ENCODE measurements at places on chromosomes 13 and 19.
A peak's percentile ranks its signal among the peaks of the same experiment; 100 is the strongest.

- no peak for DNase-seq
- no peak overlapping the region for H3K4me3 ChIP-seq
- H3K27me3 ChIP-seq = peaks cover under 1% of the 10 kb centered on the region
- no peak overlapping the region for H3K27ac ChIP-seq
Observed at GRCh38 chr13:84896128-84896527, 903.1 kb downstream of the SLITRK6 start.

DNA sequence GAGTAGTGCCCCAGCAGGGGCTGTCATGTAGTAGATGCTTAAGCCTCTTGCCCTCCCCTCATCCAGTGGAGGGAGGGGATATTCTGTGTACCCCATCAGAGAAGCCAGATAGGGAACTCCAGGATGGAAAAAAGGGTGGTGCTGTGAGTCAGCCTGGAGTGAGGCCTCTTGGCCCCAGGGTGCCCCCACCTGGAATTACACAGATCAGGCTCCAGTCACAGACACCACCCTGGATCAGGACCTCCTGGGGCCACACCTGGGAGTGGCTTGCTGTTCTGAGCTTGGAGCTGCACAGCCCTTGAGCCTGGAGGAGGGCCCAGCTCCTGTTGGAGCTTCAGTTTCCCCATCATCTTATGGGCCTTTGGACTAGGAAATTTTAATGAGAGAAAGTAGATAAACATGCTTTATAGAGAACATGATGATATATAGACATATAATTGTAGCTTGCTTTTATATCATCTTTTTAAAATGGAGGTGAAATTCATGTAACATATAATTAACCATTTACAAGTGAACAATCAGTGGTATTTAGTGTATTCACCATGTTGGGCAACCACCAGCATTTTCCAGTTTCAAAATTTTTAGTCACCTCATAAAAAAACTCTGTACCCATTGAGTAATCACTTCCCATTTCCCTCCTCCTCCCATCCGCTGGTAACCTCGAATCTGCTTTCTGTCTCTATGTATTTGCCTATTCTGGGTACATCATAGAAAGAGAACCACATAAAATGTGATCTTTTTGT, 24.6 kb downstream of the CYP4F22 start:
- no peak for DNase-seq
- no peak overlapping the region for H3K4me3 ChIP-seq
- H3K4me1 ChIP-seq = peaks cover 14% of the 10 kb centered on the region
- peaks cover 5% of the 10 kb centered on the region for H3K27me3 ChIP-seq
- peaks cover 3% of the 10 kb centered on the region for H3K36me3 ChIP-seq

GRCh38 chr13:35279500-35279899, 197.0 kb downstream of the MAB21L1 start:
- no peak overlapping the region for H3K4me3 ChIP-seq
- no peak overlapping the region for H3K27ac ChIP-seq
- no peak for DNase-seq
- peaks cover 2% of the 10 kb centered on the region for H3K27me3 ChIP-seq
- H3K36me3 ChIP-seq = no peaks in the 10 kb centered on the region

DNA sequence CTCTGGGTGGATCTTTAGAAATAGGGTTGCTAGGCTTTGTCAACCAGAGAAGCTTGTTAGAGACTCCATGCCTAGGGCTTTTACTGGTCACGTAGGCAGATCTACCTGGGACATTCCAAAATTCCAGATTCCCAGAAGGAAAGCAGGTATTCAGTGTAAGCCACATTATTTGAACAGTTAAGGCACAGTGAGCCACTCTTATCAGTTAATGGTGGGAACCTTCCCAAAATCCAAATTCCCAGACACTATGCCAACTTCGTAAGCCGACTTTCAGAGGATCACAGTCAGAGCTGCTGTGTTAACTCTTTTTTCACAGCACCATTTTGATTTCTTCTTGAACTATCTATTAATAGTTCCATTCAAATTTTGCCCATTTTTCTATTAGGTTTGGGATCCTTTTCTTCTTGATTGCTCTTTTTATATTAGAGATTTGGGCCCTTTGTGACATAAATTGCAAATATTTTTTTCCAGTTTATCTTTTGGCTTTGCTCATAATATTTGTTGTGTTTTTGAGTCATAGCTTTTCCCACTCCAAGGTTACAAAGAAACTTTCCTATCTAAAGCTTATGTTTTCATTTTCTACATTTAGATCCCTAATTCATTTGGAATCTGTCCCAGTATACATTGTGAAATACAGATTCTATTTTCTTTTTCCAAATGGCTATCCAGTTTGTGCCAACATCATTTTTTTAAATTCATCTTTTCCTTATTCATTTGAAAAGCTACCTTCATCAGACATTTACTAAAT, 77.3 kb downstream of the DHRS12 start:
- peaks cover 17% of the 10 kb centered on the region for H3K36me3 ChIP-seq
- no peak overlapping the region for H3K27ac ChIP-seq
- H3K4me3 ChIP-seq = no peak overlapping the region
- H3K27me3 ChIP-seq = no peaks in the 10 kb centered on the region
- no peaks in the 10 kb centered on the region for H3K4me1 ChIP-seq
- no peak for DNase-seq

- peak overlapping the region; percentile 84 for H3K27ac ChIP-seq
- peaks cover 21% of the 10 kb centered on the region for H3K4me1 ChIP-seq
- DNase-seq = no peak
- peaks cover 8% of the 10 kb centered on the region for H3K36me3 ChIP-seq
- peaks cover 5% of the 10 kb centered on the region for H3K27me3 ChIP-seq
Observed at GRCh38 chr19:48480183-48480557, 11.0 kb downstream of the CYTH2 start.

DNA sequence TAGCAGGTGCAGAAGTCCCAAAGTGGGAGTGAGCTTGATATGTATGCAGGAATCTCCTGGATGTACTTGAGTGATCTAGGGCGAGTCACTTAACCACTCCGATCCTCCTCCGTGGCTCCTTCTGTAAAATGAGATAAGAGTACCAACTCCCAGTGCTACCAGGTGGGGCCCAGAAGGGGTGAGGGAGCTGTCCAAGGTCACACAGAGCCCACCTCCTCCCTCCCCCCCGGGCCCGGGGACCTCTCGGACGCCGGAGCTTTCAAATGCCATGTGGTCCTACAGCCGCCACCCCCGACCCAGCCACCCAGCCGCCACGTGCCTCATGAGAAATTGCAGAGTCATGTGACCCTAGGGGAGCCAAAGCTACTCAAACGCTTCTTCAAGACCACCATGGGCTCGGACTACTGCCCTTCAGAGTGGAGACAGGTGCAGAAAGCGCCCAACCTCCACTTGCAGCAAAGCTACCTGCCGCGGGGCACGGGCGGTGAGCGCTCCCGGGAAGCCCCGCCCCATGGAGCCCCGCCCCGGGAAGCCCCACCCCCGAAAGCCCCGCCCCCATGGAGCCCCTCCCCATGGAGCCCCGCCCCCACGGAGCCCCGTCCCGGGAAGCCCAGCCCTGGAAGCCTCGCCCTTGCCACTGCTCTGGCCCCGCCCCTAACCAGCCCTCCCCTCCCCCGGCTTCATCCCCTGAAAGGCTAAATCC, 10.1 kb upstream of the ZNF358 start:
- no peaks in the 10 kb centered on the region for H3K36me3 ChIP-seq
- H3K4me3 ChIP-seq = no peak overlapping the region
- no peak for DNase-seq

GRCh38 chr13:84126671-84127171, 244.4 kb upstream of the SLITRK1 start:
- peak; percentile 80 for DNase-seq
- H3K36me3 ChIP-seq = no peaks in the 10 kb centered on the region
- H3K4me1 ChIP-seq = peaks cover 15% of the 10 kb centered on the region
- peak overlapping the region; percentile 56 for H3K27ac ChIP-seq
- peak overlapping the region; percentile 13 for H3K4me3 ChIP-seq

- no peak for DNase-seq
- no peaks in the 10 kb centered on the region for H3K27me3 ChIP-seq
- H3K36me3 ChIP-seq = no peaks in the 10 kb centered on the region
Observed at GRCh38 chr19:31461814-31462539, 112.7 kb upstream of the TSHZ3 start.

DNA sequence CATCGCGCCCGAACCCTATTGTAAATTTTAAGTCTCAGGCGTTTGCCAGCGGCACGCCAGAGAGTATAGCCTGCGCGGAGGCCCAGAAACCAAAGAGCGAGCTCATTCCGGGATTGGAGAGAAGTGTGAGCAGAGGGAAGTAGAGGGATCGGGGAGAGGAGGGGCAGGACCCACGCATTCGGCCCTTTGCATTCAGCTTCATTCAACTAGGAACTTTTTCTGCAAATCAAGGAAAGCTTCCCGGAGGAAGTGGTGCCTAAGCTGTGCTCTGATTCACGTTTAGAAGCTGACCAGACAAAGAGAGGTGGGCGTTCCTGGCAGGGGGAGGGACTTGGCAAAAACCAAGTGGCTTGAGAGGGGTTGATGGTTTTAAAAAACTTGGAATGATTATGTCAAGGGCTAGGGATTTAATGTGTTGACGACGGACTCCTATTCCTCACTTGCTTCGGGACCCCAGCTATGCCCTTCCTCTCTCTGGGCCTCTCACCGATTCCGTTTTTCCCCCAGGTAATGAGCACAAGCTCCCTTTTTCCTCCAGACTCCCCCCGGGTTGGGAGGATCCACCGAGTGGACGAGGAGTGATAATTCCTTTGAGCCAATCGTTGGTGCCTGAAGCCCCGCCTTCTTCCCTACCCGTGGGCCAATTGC, 811 bp upstream of the PRMT1 start:
- H3K27me3 ChIP-seq = peaks cover 14% of the 10 kb centered on the region
- peak overlapping the region; percentile 99 for H3K4me3 ChIP-seq
- no peaks in the 10 kb centered on the region for H3K36me3 ChIP-seq
- H3K4me1 ChIP-seq = peaks cover 32% of the 10 kb centered on the region

- peaks cover 2% of the 10 kb centered on the region for H3K27me3 ChIP-seq
- no peaks in the 10 kb centered on the region for H3K36me3 ChIP-seq
- H3K4me1 ChIP-seq = no peaks in the 10 kb centered on the region
- no peak for DNase-seq
- H3K27ac ChIP-seq = no peak overlapping the region
Observed at GRCh38 chr13:106986033-106986484, 418.1 kb upstream of the ARGLU1 start.

DNA sequence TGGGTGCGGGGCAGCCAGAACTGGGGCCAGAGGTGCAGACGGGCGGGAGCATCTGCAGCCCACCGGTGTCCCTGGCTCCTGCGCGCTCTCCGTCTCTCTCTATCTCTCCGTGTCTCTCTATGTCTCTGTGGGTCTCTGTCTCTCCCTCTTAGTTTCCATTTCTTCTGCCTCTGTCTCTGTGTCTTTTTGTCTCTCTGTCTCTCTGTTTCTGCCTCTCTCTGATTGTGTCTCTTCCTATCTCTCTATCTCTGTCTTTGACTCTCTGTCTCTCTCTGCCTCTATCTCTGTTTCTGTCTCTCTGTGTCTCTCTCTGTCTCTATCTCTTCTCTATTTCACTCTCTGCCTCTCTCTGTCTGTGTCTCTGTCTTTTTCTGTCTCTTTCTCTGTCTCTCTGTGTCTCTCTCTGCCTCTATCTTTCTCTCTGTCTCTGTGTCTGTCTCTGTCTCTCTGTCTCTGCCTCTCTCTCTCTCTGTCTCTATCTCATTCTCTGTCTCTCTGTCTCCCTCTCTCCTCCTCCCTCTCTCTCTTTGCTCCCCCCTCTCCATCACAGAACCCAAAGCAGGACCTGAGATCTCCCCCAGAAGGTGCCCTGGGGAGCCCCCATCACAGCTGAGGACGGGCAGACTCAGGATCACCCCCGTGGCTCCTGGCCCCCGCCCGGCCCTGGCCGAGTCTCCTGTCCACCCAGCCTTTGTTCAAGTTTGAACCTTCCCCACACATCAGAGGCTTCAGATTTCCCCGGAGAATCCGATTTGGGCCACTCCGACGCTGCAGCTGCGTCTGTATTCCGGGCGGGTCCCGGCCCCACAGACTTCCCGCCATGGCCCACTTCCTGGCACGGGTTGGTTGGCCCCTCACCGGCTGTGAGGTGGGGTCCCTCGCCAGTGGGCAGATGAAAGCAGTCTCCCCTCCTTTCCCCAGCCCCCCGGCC, 48.6 kb upstream of the TCF3 start:
- DNase-seq = no peak
- H3K4me1 ChIP-seq = no peaks in the 10 kb centered on the region
- peaks cover 8% of the 10 kb centered on the region for H3K27me3 ChIP-seq

GRCh38 chr19:17873786-17874757, 2.3 kb downstream of the SLC5A5 start:
- DNase-seq = peak; percentile 34
- no peaks in the 10 kb centered on the region for H3K36me3 ChIP-seq
- peak overlapping the region; percentile 68 for H3K4me3 ChIP-seq

DNA sequence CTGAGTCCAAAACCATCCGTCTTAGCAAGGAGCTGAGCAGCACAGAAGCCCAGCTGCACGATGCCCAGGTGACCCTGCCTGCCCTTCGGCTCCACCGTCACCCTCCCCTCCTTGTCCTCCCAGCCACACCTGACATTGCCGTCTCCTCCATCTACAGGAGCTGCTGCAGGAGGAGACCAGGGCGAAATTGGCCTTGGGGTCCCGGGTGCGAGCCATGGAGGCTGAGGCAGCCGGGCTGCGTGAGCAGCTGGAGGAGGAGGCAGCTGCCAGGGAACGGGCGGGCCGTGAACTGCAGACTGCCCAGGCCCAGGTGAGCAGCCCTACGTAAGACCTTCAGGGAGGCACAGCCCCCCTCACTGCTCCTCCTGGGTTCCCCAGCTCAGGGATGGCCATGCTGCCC, 49.1 kb downstream of the KCNC3 start:
- no peaks in the 10 kb centered on the region for H3K4me1 ChIP-seq
- H3K36me3 ChIP-seq = no peaks in the 10 kb centered on the region
- no peak overlapping the region for H3K4me3 ChIP-seq
- peaks cover 7% of the 10 kb centered on the region for H3K27me3 ChIP-seq

DNA sequence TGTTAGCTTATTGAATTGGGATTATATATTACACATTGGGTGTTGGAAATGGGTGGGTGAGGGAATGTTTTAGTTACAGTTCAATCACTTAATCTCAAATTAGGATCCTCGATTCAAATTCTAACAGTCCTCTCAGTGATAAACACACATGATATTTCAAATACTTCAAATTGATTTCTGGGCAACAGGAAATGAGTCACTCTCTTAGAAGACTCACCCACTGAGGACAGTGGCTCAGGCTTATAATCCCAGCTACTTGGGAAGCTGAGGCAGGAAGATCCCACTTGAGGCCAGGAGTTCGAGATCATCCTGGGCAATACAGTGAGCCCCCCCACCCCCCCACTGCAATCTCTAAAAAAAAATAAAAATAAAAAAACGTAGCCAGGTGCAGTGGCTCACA, 435.3 kb downstream of the KLF12 start:
- no peaks in the 10 kb centered on the region for H3K27me3 ChIP-seq
- peaks cover 16% of the 10 kb centered on the region for H3K36me3 ChIP-seq
- no peak for DNase-seq

DNA sequence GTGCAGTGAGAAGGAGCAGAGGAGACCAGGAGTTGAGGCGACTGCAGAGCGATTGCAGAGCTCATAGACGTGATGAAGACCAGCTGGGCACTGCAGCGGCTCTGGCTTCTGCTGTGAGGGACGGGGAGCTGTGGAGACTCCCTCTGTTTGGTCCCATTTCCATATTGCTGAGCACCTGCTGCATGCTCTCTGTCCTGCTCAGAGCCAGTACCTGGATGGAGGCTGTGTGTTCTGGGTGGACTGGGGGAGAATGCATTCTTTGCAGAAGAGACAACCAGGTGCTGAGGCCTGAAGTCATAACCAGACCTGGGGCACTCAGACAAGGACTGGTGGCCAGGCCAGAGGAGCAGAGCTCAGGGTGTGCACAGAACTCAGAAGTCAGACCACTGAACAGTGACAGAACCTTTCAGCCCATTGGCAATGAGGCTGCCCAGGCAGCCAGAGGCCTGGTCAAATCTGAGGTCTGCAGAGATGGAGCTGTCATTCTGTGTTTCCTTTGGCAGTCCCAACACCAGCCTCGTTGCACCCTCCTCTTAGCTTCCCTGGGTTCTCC, 1.3 kb upstream of the A1BG start:
- no peak for DNase-seq
- H3K4me3 ChIP-seq = peak overlapping the region; percentile 44
- peaks cover 6% of the 10 kb centered on the region for H3K27me3 ChIP-seq
- peaks cover 2% of the 10 kb centered on the region for H3K36me3 ChIP-seq
